Suprapubic skin (tissue), 4 donors: ENCODE measurements at places on chromosomes 1 and 21.

GRCh38 chr1:110208916-110209645 lies 1.0 kb upstream of the KCNC4 start:
- DNase-seq: no peak

DNA sequence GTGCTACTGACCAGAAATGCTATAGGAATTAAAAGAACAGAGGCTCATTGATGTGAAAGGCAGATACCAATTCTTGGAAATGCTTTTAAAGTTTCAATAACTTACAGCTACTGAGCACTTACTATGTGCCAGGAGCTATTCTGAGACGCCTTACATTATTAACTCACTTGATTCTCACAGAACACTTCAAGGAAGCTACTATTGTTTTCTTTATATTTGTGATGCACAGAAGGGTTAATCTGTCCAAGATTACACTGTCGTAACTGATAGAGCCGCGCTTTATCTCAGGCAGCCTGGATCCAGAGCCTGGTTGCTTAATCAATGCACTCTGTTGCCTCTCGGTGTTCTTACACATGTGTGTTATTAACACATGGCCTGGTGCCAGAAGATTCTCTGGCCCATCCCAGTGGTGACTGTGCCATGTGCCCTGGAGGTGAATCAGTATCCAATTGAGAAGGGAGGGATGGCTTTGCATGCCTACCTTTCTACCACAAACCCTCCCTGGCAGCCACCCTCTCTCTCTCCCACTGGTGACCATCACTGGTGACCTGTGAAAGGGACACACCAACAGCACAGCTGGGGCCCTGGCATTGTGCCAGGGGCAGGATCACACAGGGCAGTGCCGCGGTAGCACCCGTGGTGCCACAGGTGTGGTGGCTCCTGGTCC lies 8.8 kb downstream of the FMO1 start:
- peak; percentile 87 for DNase-seq

- no peak for DNase-seq
Observed at GRCh38 chr1:41498391-41498790, 13.9 kb upstream of the EDN2 start.

GRCh38 chr21:46122237-46122671 lies 24.3 kb downstream of the COL6A2 start:
- DNase-seq: peak; percentile 53

DNA sequence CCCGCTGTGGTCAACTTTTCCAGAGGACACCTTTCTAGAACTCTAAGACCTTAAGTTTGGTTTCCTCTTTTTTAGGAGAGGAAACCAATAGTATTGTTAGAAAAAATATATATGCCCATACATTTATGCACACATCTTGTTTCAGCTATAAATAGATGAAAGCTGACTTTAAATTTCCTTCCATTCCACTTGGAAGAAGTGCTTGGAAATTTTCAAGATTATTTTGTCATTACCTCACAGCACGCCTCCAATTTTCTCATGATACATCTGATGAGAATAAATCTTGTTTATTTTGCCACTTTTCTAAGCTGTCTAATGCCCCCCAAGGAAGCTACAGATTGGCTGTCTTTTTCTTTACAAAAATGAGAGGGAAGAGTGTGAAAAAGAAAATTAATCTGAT lies 65.8 kb downstream of the NIBAN1 start:
- no peak for DNase-seq

GRCh38 chr1:226731257-226731893 lies 7.7 kb downstream of the ITPKB start:
- peak; percentile 5 for DNase-seq

GRCh38 chr1:87104945-87105344 lies 190.5 kb downstream of the HS2ST1 start:
- no peak for DNase-seq

- no peak for DNase-seq
Observed at GRCh38 chr1:205060746-205061145, 17.7 kb downstream of the CNTN2 start.

DNA sequence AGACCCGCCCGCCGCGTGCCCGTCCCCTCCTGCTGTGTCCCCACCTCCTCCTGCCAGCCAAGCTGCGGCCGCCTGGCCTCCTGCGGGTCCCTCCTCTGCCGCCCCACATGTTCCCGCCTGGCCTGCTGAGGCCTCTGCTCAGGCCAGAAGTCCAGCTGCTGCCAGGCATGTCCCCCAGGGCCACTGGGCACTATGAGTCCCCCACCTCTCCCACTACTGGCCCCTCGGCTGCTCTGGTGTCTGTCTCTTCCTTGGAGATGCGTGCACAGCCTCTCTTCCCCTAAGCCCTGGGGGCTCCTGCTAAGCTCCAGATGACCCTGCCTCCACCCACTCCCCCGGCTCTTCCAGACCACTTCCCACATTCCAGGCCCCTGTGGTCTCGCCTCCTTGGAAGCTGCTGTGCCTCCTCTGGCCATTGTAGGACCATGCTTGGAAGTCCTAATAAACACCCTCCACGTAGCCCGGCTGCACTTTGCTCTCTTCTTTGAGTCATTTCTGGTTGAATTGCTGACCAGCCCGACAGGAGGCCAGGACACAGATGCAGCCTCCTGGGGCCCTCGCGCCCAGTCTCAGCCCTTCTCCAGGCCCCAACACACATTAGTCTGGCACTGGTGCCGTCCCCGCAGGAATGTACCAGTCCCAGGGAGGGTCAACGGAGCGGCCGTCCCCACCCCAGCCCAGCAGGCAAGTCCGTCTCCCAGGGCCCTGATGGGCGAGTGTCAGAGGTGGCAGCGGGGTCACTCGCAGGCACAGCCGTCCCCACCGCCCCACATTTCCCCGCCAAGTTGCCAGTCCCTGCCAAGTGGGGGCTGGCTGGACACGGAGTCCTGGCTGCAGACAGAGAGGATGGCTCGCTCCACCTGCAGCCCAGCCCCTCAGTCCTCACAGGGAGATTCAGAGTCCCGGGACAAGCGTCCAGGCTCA lies 1.1 kb downstream of the KRTAP10-12 start:
- no peak for DNase-seq

DNA sequence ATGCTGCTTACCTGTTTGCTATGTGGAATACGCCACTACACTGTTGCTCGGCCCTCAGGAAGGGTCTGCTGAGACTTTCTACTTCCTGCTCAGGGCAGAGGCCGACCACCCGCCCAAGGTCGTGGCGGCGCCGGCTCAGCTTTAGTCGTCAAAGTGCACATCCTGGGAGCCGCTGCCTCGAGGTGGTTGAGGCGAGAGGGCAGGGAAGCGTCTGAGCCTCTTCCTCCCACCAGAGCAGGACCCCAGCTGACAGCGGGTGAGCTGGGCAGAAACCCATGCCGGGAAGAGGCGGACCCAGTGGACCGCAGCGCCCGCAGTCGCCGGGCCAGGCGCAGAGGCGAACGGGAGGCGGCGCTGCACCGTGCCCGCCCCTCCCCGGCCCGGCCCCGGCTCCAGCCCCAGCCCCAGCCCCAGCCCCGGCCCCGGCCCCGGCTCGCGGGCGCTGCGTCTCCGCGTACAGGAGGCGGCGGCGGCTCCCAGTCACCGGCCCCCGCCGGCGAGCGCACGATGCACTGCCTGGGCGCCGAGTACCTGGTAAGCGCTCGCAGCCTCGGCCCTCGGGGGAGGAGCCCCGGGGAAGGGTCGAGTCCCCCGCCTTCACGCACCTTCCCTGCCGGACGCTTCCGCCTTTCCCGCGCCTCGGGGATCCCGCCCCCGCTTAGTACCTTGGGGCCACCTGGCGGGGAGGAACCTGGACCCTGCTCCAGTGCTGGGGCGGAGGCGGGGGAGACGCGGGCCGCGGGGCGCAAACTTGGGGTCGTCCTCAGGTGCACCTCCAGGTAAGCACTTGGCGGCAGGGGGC lies at the start of gene SLC44A3:
SLC44A3 (plus strand) TSS at position 413 of the 802 bp plus-strand sequence; CDS start at position 508, 95 bp downstream.
- DNase-seq: no peak

DNA sequence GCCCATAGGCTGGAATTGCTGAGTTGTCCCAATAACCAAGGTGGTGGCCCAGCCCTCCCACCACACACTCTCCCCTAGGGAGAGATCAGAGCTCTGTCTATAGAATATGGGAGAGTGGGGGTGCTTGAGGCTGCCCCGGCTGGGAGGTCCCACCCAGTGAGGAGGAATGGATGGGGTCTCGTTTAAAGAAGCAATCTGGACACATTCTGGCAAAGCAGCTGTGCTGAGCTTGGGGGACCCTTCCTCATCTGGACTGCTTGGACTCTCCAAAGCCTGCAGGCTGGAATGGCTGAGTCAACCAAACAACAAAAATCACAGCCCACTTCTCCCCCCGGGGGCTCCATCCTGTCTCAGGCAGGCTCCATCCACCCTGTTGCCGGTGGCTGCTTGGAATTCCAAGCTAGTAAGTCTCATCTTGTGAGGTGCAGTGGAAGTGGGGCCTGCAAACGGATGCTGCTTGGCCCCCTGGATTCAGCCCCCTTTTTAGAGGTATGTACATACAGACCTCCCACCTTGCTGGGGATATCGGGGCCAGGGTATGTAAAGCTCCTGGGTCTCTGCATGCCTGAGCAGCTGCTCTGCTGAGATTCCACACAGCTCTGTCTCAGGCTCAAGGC lies 67.1 kb upstream of the FAM78B start:
- DNase-seq: no peak

DNA sequence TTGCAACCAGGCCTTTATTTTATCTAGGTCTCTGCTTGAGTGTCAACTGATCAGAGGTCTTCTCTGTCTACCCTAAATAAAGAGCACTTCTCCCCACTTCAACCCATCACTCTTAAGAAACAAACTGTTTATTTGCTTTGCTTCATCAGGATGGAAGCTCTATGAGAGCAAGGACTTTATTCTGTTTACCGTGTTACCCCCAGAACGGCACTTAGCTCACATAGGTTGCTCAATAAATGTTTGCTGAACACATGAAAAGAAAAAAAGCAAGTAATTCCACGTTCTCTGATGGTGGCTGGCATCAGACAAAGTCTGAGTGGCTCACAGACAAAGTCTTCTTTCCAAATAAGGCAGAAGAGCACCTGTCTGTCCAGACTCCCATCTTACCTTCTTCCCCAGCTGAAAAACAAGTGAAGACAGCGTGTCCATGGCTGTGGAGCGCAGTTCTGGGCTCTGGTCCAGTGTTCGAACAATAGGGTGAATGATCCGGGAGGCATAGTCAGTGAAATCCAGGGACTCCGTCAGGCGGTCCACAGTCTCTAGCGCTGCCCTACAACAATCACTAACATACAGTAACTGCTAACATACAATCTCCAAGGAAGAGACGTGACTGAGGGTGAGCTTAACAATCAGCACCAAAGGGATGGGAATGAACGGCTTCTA lies 22.9 kb downstream of the ANGPTL7 start:
- DNase-seq: no peak

DNA sequence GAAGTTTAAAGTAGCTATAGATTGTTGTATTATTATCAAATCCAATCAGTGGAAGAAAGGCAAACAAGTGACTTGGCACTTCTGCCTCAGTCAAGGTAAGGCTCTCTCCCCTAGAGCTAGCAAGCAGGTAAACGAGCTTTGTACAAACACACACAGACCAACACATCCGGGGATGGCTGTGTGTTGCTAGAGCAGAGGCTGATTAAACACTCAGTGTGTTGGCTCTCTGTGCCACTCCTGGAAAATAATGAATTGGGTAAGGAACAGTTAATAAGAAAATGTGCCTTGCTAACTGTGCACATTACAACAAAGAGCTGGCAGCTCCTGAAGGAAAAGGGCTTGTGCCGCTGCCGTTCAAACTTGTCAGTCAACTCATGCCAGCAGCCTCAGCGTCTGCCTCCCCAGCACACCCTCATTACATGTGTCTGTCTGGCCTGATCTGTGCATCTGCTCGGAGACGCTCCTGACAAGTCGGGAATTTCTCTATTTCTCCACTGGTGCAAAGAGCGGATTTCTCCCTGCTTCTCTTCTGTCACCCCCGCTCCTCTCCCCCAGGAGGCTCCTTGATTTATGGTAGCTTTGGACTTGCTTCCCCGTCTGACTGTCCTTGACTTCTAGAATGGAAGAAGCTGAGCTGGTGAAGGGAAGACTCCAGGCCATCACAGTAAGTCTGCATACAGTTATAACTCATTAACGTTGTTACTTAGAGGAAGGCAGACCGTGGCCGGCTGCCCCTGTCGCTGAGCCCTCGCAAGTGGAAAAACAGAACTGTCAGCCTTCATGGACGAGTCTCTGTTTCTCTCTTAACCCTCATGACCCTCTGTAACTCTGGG lies at the start of gene PALMD:
PALMD (plus strand) TSS at position 415 of the 833 bp plus-strand sequence; CDS start at position 620, 205 bp downstream.
- DNase-seq: peak; percentile 77

DNA sequence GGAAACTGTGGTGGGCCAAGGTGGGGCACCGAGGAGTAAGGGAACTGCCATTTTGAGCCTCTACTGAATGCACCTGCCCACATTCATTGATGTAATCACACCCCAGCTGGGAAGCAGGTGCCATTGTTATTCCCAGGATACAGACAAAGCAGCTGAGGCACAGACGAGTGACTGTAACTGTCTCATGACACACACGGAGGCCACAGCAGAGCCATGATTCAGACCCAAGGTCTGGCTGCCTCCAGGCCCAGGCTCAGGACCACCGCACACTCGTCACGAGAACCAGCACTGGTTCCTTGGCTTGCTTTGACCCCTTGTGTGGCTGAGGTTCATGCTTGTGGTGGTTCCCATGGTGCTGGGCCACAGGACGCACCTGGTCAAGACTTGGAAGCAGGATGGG lies 45.6 kb upstream of the CLIC4 start:
- DNase-seq: no peak

- DNase-seq: no peak
Observed at GRCh38 chr1:181392613-181393220, 90.6 kb upstream of the CACNA1E start.

DNA sequence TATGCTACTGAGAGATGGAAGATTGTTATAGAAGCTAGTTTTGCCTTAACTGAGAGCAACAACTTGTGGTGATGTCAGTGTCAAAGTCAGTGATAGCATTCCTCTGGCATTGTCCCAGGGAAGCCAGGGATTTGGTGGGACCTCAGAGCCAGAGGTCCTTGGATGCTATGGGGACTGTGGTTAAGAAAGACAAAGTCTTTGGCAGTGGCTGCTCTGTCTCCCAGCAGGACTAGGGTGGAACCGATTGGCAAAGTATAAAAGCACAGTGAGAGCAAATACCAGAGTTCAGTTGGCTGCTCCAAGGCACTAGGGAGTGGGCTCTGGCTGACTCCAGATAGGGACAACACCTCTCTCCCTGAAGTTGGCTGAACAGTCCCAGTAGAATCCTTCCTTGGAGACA lies 104.8 kb downstream of the GDAP2 start:
- DNase-seq: no peak

- DNase-seq: no peak
Observed at GRCh38 chr1:55315552-55315951, 100.4 kb upstream of the USP24 start.

DNA sequence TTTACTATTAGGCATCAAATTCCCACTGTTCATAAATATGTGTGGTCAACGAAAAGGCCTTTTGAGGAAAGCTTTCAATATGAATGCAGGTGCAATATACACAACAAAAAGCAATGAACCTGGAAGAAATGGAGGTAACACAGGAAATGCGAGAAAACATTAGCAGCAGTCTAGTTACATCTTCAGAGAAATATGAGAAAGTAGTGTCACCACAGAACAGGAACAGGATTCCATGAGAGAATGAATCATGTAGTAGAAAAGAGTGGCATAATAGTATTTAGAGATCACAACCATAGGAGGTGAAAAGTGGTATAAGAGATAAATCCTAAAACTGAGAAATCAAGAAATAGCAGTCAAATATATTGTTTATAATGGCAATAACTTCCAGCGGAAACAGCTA lies 103.7 kb downstream of the AK5 start:
- DNase-seq: no peak

GRCh38 chr21:38136201-38136600 lies 120.6 kb upstream of the KCNJ15 start:
- no peak for DNase-seq

- DNase-seq: no peak
Observed at GRCh38 chr1:94873520-94874351, 53.2 kb downstream of the CNN3 start.
